Heart right ventricle (tissue), 16 donors: ENCODE measurements at places on chromosomes 1 and 21. TPM values are rescaled to one million over a fixed set of nuclear protein-coding genes. Genes with fewer than 3 reads are reported as not detected.

Gene PCP4
- 3.7 TPM for total RNA-seq

Gene CHD5
- total RNA-seq = 0.24 TPM

Gene PLPPR4
- total RNA-seq = 0.12 TPM

Gene PAX7
- not detected for total RNA-seq

Gene BATF3
- total RNA-seq = 0.68 TPM

Gene KCNK1
- total RNA-seq = 20.4 TPM

Gene RXRG
- total RNA-seq = 16.3 TPM

Gene SLAMF9
- total RNA-seq = not detected

Gene FAM72D
- total RNA-seq = not detected

Gene TSTD1
- 18.0 TPM for total RNA-seq

Gene BARHL2
- not detected for total RNA-seq

Gene SDC3
- 29.0 TPM for total RNA-seq

Gene MED8
- 11.8 TPM for total RNA-seq

Gene RHD
- total RNA-seq = 0.11 TPM

Gene BTBD8
- 3.9 TPM for total RNA-seq

Gene FCRL1
- total RNA-seq = not detected

Gene PPM1J
- total RNA-seq = 9.3 TPM

Gene AK2
- total RNA-seq = 100 TPM

Gene FABP3
- total RNA-seq = 4,676 TPM

Gene C1orf94
- total RNA-seq = not detected

Gene C4BPB
- total RNA-seq = not detected

Gene GPX7
- total RNA-seq = 6.6 TPM

Gene PFKFB2
- 57.2 TPM for total RNA-seq

Gene EVA1C
- 14.0 TPM for total RNA-seq

Gene TOMM20
- total RNA-seq = 85.0 TPM

Gene KCNK2
- not detected for total RNA-seq

Gene LAD1
- 12.9 TPM for total RNA-seq

Gene OLIG2
- total RNA-seq = not detected

Gene CLDN8
- total RNA-seq = not detected
